ENCODE measurements at places on chromosomes 3 and 15.

DNA sequence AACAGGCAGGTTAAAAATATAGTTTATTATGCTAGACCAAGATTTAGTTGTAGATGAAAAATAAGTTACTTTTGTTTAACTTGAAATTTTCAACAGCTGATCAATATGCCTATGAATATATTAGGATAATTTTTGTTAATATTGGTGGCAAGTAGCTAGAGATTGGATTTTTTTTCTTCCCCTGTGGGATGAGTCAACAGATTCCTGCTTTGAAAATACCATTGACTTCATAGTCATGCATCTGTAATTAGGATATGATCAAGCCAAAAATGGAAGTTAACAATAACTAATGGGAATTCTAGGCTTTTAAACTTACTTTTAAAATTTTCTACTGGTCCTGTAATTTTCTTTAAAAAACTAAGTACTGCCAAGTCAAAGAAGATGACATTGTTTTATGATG, 211.7 kb downstream of the ZIC1 start:
- DNase-seq: no peak

GRCh38 chr3:45123581-45124269, 22.5 kb downstream of the CDCP1 start:
- no peak for DNase-seq

DNA sequence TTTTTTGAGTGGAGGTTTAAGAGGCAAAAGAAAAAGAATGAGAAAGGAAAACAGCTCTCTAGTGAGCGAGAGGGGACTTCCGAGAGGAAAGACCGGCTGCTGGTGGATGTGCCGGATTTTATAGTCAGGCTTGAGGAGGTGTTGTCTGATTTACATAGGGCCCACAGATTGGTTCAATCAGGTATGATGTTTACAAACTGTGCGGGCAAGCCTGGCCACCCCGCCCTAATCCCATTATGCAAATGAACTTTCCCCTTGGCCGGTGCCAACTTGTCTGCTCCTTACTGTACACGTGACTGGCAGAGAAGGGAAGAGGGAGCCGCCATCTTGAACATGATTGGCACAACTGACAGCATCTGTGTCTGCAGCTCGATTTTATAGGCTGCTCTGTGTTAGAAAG, 44.7 kb downstream of the FAM43A start:
- DNase-seq: no peak

DNA sequence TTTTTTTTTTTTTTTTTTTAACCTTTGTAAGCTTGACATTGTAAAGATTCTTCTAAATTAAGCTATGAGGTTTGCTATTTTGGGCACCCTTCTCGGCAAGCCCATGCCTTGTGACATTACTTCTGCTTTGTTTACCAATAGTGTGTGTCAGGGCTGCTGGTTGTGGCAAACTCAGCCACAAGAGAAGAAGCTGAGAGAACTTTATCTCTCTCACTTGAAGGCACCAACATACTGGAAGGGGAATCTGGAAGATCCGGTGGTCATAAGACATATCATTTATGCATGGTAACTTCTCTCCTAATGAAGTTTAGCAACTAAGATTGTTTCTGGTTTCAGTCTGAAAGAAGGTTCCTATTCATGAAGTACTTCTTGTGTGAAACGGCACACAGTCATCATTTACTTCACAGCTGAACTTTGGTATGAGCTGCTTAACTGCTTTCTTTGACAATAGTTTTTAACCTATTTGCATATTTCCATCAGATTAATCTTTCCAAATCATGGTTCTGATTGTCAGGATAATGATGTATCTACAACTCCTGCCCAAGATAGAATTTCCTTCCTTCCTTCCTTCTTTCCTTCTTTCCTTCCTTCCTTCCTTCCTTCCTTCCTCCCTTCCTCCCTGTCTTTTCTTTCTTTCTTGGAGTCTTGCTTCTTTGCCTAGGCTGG, 189.3 kb downstream of the NFKBIZ start:
- DNase-seq: no peak

- DNase-seq: no peak
Measured at GRCh38 chr3:81980596-81981494, 219.4 kb upstream of the GBE1 start.

DNA sequence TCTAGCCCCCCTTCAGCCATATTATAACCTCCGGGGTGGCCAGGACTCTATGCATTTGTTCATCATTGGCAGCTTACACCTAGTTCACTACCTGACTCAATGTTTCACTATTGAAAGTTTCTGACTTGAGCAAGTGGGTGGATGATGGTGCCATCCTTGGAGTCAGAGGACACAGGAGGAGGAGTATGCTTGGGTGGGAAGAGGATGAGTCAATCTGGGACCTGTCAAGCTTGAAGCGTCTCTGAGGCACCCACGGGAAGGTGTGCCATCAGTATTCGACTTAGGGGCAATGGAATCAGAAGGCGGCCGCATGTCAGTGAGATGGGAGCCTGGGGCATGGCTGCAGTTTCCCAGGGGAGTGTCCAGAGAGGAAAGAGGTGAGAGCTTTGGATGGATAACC, 133.3 kb downstream of the EPHB1 start:
- no peak for DNase-seq

DNA sequence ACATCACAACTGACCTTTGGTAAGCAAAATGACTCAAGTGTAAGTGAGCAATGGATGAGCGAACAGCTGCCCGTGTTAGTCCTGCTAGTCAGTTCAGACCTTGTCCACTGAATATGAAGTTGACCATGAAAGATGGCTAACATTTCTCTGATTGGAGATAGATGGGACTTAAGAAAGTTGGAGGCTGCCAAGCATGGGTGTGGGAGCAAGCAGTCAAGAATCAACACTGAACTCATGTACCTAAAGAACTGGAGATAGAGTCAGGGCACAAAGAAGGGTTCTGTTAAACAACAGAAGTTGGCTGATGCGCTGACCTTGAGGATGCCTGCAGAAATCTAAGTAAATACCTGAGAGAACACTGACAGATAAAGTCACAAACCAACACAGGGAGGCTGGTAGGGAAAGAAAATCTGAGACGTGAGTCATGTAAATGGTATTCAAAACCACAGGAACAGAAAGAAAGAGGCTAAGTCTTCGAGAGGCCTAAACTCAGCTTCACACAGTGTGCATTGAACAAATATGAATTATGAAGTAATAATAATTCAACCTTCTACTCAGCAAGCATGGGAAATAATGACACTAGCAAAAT, 30.7 kb upstream of the ANPEP start:
- no peak for DNase-seq

GRCh38 chr3:13104511-13104910, 31.3 kb upstream of the IQSEC1 start:
- no peak for DNase-seq

DNA sequence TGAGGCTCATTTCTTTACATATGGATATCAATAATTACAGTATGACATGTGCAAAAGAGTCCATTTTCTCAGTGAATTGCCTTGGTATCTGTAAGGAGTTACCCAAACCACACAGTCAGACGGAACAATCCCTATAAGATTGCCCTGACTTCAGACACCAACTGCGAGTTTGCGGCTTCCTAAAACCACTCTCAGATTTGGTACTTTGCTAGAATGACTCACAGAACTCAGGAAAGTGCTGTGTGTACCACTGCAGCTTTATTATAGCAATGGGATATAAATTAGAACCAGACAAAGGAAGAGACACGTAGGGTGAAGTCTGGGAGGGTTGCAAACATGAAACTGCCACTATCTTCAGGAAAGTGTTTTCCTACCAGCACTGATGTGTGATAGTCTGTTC, 45.8 kb upstream of the ATP13A3 start:
- DNase-seq: no peak

GRCh38 chr3:12969486-12969885, 103.7 kb downstream of the IQSEC1 start:
- DNase-seq: no peak

- no peak for DNase-seq
Measured at GRCh38 chr3:99747915-99748314, 69.7 kb upstream of the CMSS1 start.

DNA sequence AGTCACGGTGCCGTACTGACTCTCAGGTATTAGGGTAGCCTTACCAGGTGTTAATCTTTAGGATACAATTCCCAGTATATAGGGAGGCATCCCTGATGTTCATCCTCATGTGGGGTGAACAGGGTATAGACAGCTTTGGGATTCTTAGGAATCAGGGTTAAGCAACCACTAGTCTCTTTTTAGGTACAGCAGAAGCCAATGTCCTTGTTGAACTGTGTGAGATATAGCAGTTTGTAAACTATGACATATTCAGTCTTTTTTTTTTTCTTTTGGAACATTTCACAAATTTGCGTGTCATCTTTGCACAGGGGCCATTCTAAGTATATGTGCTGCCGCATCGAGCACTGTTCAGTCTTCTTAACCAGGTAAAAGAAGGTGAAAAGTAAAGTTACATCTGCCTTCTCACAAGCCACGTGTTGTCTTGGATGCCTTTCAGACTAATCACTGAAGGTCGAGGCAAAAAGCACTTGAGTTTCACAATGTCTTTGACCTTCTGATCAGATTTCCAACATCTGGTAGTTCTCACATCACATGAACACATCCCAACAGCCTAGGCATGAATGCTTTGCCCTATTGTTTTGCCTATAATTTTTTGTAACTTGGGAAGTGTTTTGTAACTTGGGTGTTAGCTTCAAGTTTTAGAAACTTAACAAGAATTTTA, 17.2 kb downstream of the TSEN2 start:
- DNase-seq: no peak

- DNase-seq: no peak
Measured at GRCh38 chr3:115709931-115710330, 86.6 kb downstream of the GAP43 start.

- no peak for DNase-seq
Measured at GRCh38 chr15:48759921-48760320, 50.9 kb downstream of the CEP152 start.

- DNase-seq: no peak
Measured at GRCh38 chr3:78281381-78281780, 1241.5 kb downstream of the ROBO2 start.

- no peak for DNase-seq
Measured at GRCh38 chr3:7813365-7813764, 688.3 kb upstream of the LMCD1 start.

DNA sequence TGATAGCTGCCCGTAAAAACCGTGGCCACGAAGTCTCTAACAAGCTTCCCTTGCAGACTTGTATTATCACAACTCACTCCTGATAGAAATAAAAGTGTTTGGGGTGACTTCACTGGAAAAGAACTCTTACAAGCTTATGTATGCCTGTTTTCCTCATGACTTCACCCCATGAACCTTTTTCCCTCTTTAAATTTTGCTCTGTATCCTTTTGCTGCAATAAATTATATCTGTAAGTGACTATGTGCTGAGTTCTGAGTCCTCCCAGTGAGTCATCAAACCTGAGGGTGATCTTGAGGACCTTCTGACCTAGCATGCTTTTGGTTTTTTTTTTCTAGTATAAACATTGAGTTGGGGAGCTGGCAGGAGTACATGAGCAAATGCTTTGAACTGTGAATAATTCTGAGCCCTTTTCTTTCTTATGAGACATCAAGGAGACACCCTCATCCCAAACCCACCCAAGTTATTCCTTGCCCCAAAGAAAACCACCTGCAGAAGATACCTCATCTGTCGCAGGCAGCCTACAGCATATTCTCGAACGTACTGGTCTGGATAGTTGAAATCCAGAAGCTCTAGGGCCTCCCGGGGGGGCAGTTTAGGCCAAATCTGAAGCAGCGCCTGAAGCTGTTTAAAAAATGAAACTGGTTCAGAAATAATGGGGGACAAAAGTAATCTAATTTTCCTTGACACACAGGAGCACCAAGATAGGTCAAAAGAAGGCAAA, 85.9 kb downstream of the FAIM start:
- DNase-seq: no peak

DNA sequence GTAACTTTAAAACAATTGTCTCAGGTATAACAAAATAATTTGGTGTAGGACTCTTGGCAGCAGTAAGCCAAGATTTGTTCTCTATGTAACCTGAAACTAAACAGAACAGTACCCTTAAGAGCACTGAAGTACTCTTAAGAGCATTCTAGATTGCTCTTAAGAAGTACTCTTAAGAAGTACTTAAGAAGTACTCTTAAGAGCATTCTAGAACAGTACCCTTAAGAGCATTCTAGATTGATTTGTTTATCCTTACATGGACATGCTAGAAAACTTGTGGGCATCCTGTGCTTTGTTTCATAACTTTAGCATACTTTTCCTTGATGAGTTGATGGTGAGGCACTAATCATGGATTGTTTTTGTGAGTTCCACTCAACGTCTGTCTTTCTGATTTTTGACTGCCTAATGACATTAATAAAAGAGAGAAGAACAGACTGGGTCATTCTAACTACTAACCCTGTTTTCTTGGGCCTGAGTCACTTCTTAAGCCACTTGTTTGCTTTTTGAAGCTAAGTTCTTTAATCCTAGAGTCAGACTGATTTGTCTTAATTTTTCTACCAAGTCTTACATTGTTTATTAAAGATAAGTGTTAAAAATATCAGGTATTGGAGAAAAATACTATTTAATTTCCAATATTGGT, 57.2 kb upstream of the UTS2B start:
- DNase-seq: no peak

GRCh38 chr3:174199696-174200095, 659.4 kb upstream of the NAALADL2 start:
- no peak for DNase-seq

DNA sequence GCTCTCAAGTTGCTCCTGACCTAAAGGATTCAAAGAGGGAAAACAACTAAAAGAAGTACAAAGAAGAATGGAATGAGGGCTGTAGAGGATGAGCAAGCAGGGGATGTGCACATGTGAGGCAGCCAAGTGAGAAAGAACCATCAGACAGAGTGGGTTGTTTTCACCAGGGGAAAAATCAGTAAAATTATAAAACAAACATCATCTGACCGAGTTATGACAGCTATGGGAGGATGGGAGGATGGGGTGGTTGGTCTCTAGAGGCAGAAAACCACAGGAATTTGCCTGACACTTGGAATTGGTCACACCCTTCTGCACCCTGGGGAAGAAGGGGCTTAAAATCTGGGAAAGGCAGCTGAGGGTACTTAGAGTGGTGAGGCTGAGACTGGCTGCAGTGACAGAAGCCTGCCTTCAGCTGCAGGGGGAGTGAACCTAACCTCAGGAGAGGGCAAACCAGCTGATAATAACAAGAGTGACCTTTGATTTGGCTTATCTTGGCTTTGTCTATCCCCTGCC, 10.1 kb downstream of the ARHGAP31 start:
- no peak for DNase-seq

DNA sequence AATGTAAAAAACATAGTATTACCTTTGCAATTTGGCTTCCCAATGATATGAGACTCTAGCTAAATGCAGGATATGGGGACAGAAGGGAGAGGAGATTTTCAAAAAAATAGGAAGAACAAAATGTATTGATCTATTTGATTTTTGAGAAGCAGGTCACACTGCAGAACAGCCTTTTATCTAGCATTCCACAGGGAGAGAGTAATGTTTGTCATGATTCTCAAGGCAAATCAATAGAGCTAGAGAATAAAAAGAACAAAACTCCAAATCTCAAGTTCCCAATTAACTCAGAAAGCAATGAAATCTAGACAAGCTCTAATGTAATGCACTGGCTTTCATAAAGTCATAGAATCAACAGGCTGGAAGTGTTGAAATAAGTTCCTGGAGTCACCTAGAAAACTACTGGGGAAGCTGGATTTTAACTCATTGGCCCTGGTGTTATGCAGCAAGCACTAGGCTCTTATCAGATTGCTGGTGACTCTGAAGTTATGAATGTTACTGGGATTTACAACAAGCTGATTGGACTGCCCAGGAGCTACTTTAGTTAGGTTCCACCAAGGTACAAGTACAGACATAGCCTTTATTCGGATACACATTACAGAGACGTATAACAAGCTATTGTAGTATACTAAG, 442.8 kb downstream of the FGF12 start:
- no peak for DNase-seq

All from mesenteric fat pad (tissue), 1 donor.